ENCODE measurements at places on chromosomes 13 and 19.

- no peak for DNase-seq
Measured at GRCh38 chr19:12774588-12775555, at the start of gene HOOK2. TSS of gene HOOK2 (minus strand) at chr19:12775552. CDS start at chr19:12775449, 103 bp downstream.

DNA sequence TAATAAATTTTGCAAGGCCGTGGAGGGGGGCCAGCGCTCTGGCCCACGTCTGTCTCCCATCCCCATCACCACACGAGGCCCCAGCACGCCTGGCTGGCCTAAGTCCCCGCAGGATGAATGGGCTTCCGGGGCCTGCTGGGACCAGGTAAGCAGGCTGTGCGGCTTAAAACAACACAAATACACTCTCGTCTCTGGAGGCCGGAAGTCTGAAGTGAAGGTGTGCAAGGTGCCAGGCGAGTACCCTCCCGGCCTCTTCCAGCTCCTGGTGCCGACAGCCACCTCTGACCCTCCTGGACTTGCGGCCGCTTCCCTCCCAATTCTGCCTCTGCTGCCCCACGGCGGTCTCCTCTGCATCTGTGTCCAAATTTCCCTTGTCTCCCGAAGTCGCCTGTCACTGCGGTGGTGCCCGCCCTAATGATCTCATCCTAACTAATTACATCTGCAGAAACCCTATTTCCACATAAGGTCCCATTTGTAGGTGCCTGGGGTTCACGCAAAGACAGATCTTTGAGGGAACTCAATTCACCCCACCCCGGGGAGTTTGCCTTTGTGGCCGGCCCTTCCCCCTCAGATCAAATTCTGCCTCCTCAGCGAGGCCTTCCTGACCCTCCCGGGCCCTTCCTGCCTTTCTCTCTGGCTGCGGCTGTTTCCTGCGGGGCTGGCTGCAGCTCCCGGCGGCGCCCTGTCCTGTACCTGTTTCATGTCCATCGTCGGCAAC lies 8.1 kb upstream of the PTBP1 start:
- DNase-seq, result no peak

DNA sequence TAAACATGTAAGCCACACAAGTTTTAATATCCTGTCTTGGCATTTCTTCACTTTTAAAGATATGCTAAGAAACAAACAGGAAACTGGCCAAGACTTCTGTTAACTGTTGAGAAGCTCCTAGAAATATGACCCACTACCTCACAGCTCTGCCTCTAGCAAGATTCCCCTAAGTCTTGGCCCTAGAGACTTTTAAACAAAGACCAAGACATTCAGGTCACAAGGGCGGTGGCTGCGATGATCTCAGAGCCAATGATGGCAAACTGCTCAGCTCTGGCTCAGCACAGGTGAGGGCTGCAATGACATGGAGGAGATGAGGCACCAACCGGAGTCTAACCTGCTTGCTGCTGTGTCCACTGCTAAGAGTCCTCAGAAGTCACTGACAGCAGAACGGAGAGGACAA lies 114.8 kb downstream of the SUCLA2 start:
- no peak for DNase-seq

- DNase-seq, result no peak
Measured at GRCh38 chr19:2719920-2720776, 1.0 kb downstream of the DIRAS1 start.

- DNase-seq, result no peak
Measured at GRCh38 chr13:37406031-37406430, 192.5 kb downstream of the POSTN start.

GRCh38 chr13:42735010-42735409 lies 46.4 kb upstream of the FAM216B start:
- no peak for DNase-seq

GRCh38 chr13:36069881-36070366 lies 61.3 kb downstream of the DCLK1 start:
- DNase-seq, result no peak
